Globus pallidus (tissue), 1 donor: ENCODE measurements at places on chromosomes 4 and X.

DNA sequence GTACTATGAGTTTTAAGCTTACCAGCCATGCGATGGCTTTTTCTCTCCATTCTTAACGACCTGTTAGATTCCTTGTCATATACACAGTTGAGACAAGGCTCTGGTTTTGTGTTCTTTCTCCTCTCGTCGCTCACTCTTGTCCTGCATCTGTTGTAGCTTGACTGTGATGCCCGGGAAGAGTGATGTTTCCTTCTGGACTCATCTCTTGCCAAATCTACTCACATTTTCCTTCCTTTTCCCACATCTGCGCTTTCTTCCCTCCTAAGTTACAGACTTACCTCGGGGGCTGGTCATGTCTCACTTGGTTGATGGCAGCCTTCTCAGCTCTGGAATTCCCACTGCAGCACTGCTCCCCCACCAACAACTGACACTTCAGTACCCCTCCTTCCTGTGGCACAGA is 4.8 kb upstream of the MAP7D3 start:
- DNase-seq = no peak

DNA sequence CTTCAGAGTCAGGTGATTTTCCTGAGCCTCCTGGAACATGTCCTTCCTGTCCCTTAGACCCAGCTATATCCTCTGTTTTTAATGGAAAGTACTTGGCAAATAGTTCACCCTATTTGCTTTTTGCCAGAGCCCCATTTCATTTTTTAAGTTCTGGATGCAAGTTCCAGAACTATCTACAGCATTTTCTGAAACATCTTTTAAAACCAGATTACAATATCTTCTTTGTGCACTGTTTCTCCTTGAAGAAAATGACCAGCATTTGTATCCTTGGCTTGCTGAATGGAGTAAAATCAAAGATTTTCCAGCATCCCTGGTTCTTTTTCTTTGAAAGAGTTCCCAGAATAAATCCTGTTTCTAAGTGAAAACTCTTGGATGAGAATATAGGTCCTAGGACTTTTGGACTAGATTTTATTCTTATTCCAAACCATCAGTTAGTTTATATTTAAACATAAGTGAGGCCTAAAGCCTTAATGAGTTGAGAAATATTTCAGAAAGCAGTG is 224.3 kb downstream of the ANK2 start:
- DNase-seq = peak; percentile 25

GRCh38 chrX:39248330-39248729 is 447.1 kb downstream of the MID1IP1 start:
- no peak for DNase-seq

- no peak for DNase-seq
Measured at GRCh38 chr4:119082661-119083060, 53.0 kb upstream of the MYOZ2 start.

- no peak for DNase-seq
Measured at GRCh38 chr4:183260491-183261151, 59.5 kb downstream of the CLDN22 start.

- DNase-seq = no peak
Measured at GRCh38 chr4:14743172-14743571, 259.1 kb upstream of the CPEB2 start.
